ENCODE measurements at places on chromosomes 2 and 18.

- no peak for DNase-seq
These were observed 5.8 kb upstream of the ANKRD12 start for GRCh38 chr18:9130806-9131205.

- DNase-seq, result no peak
These were observed 87.7 kb downstream of the BCL11A start for GRCh38 chr2:60465736-60466135.

DNA sequence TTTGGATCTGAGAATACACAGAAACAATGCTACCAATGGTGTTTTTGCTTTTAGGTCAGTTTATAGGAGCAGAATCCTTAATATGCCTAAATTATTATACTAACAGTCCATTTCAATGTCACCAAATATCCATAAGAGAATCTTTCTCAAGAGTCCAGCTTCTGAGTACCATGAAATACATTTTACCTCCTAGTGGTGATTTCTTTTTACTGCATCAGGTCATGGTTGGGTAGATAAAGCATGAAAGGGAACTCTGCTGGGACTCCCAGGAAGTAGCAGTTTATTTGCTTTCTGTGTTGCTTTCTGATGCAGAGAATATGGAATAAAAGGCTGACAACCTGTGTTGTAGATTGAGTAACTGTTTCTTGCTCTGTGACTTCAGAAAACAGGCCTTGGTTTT lies 115.6 kb downstream of the PPP1R1C start:
- DNase-seq, result no peak

DNA sequence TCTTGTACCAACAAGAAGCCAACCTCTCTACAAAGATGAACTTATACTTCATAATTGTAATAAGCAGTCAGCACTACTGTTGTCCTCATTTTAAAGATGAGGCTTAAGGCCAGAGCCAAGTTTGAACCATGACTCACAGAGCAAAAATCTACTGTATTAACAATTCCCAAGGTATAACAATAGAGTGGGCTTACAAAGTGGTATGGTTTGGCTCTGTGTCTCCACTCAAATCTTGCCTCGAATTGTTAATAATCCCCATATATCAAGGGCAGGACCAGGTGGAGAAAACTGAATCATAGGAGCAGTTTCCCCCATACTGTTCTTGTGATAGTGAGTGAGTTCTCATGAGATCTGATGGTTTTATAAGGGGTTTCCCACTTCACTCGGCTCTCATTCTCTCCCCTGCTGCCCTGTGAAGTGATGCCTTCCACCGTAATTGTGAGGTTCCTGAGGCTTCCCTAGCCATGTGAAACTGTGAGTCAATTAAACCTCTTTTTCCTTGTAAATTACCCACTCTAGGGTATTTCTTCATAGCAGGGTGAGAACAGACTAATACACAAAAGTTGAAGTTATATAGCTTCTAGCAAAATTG lies 19.5 kb downstream of the MRPL44 start:
- DNase-seq, result no peak

GRCh38 chr2:28377984-28378678 lies 14.5 kb upstream of the FOSL2 start:
- DNase-seq, result no peak

DNA sequence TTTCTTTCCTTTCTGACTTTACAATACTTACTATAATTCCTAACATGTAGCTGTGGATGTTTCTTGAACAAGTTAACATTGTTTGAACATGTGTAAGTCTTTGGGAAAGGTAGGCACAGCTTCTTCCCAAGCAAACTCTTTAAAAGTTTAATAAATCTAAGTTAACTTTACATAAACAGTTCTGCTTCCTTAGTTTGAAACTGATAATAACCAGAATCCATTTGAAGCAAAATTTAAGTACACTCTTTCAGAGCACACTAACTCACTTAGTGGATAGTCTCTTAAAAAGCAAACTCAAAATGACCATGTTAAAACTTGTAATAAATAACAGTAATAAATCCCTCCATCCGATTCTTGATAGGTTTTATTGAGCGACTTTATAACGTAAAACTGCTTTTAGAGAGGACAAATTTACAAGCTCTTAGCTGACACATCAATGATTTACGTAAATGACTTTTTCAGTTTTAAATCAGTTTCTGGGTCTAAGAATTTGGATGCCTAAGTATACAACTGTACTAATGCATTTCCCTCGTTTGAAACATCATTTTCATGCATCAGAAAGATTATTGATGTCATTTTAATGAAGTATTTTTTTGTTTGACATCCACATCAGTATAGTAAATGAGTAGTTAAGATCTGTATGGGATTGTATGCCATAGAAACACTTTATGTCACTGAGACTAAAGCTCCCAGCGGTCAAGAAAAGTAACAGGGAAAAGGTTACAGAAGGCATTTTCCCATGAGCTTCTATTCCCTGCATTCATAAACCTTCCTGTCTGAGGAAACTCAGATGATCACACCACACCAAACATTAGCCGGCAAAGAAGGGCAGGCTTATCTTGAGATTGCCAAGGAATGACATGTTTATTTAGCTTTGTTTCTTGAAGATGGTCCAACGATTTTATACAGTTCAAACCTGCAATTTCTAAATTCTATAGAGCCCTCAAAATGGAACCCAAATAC lies 67.5 kb downstream of the PDE1A start:
- DNase-seq, result peak; percentile 19

DNA sequence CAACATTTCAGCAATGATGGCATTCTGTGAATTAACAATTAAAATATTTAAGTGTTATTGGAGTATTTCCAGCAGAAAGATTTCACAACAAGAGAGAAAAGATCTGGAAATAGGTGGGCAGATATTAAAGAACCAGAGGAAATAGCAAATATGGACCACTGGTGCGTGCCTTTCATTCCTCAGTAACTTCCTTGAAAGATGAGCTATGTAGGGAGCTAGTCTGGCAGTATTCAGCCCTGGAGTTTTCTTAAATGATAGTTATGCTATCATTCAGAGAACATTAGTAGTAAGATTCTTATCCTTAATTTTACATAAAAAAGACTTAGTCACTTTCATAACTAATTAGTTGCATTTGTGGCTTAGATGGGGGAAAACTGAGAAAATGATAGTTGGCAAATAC lies 41.5 kb downstream of the TANC1 start:
- no peak for DNase-seq

GRCh38 chr2:168211664-168212163 lies 35.7 kb downstream of the STK39 start:
- no peak for DNase-seq

DNA sequence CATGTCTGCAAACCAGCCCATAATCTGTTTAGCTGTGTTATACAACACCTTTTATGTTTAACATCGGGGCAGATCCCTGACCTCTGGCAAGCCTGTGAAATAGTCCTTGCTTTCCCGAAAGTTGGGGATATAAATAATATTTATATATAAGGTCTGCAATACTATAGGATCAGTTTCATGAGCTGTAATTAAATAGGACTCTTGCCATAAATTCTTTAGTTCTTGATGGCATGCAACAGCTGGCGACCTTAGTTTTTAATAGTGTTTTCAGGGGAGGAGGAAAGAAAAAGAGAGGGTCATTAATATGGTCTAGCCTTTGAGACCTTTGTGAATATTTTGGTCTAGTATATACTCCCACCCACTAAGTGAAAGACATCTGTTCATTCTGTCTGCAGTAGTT lies 166.5 kb downstream of the MTX2 start:
- no peak for DNase-seq

- no peak for DNase-seq
These were observed 260.3 kb downstream of the SATB2 start for GRCh38 chr2:199197448-199197847.

- DNase-seq, result no peak
These were observed 15.0 kb upstream of the TTR start for GRCh38 chr18:31576670-31577069.

DNA sequence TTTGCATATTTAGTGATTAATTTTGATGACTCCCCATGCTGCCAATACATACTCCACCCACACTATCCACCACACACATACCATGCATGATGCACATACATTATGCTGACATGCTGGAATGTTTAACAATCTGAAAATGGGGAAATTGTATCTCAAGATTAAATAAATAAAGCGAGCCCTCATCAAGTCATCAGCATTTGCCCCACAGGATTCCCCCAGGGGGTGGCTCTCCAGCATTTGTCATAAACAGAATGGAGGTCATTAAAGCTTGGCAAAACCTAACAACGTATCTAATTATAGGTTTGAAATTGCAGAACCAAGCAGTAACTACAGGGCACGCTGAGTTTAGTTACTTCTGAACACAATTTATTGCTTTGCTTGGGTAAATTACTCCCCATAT lies 141.2 kb upstream of the TACR1 start:
- DNase-seq, result no peak

DNA sequence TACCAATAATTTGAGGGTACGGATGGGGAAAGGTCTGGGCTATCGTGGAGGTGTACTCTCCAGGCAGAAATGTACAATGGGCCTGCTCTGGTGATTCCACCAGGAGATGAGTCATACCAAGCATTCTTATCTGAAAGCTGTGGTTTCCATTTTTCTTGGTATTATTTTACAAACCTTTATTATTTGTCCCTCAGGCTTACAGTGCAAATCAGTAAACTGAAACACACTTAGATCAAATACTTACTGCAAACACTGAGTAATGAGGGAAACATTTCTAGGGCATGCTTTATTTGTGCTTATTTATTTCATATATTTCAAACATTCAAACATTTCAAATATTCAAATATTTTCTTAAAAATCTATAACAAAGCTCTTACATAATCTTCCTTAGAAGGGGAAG lies 319.8 kb downstream of the RND3 start:
- no peak for DNase-seq

GRCh38 chr18:51833850-51834249 lies 506.1 kb upstream of the DCC start:
- no peak for DNase-seq

- no peak for DNase-seq
These were observed 8.5 kb upstream of the DAW1 start for GRCh38 chr2:227862741-227863588.

GRCh38 chr2:18559531-18560030 lies 872 bp downstream of the RDH14 start:
- DNase-seq, result peak; percentile 68

DNA sequence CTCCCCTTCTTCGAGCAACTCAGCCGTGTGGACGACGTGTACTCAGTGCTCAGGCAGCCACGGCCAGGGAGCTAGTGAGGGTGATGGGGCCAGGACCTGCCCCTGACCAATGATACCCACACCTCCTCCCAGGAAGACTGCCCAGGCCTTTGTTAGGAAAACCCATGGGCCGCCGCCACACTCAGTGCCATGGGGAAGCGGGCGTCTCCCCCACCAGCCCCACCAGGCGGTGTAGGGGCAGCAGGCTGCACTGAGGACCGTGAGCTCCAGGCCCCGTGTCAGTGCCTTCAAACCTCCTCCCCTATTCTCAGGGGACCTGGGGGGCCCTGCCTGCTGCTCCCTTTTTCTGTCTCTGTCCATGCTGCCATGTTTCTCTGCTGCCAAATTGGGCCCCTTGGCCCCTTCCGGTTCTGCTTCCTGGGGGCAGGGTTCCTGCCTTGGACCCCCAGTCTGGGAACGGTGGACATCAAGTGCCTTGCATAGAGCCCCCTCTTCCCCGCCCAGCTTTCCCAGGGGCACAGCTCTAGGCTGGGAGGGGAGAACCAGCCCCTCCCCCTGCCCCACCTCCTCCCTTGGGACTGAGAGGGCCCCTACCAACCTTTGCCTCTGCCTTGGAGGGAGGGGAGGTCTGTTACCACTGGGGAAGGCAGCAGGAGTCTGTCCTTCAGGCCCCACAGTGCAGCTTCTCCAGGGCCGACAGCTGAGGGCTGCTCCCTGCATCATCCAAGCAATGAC lies 4.8 kb downstream of the CTDSP1 start:
- DNase-seq, result no peak

DNA sequence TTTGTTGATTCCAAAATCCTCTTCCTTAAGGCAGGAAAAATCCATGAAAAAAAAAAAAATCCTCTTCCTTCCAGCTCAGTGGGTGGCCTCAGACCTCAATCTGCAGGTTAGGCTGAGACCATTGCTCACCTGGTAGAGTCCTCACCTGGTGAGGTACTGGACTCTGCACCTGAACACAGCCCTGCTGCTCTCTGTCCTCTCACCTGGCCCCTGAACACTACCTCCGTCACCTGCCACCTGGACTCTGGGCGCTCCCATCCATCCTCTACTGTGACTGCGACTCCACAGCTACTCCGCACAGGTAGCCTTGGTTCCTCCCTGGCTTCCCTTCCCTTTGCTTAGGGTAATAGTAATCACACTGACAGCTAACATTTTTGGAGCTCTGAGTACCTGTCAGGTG lies 22.1 kb downstream of the TYMS start:
- DNase-seq, result no peak
